ENCODE measurements at places on chromosomes 7 and 10.

GRCh38 chr10:119817991-119818888 lies 54.4 kb downstream of the MCMBP start:
- DNase-seq = peak; percentile 48

DNA sequence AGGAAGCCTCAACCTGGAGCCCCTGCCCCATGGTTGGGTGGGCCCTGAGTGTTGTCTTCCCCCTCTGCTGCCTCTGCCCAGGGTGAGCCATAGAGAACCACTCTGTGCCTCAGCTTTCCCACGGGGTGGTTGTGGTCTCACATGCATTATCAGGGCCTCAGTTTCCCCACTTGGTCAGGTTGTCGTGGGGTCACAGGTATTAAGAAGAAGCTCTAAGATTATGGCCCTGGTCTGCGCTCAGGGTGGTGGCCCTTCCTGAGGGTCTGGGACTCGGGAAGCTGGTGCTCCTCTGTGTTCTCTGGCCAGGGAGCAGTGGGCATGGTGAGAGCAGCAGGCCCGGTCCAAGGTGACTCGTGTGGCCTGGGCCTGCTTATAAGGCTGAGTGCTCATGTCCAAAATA lies 17.8 kb downstream of the LRRC27 start:
- DNase-seq = no peak

GRCh38 chr7:134829380-134829986 lies 50.0 kb downstream of the CALD1 start:
- no peak for DNase-seq

- DNase-seq = no peak
Measured at GRCh38 chr7:89283302-89283701, 487.8 kb upstream of the TEX47 start.

- no peak for DNase-seq
Measured at GRCh38 chr10:7199152-7199760, 211.6 kb downstream of the SFMBT2 start.

GRCh38 chr10:7953447-7953846 lies 101.0 kb upstream of the GATA3 start:
- DNase-seq = no peak

DNA sequence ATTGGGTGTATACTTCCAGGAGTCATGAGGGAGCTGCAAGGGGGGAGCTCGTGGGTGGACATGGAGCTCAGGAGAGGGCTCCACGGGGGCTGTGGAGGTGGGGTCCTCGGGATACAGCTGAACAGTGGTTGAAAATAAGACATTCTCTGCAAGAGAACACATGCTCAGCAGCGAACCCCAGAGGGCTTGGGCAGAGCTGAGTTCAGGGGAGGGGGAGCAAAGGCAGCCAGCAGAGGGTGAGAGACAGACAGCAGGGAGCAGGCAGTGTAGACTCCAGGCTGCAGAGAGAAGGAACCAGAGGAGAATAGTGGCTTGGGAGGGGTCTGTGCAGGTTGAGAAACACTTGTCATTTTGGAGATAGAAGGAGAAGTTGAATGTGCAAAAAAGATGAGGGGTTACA lies 73.0 kb upstream of the LRRC18 start:
- DNase-seq = no peak

- no peak for DNase-seq
Measured at GRCh38 chr7:139494835-139495579, 11.5 kb upstream of the KLRG2 start.

GRCh38 chr7:108460964-108461363 lies 4.7 kb upstream of the NRCAM start:
- DNase-seq = no peak

DNA sequence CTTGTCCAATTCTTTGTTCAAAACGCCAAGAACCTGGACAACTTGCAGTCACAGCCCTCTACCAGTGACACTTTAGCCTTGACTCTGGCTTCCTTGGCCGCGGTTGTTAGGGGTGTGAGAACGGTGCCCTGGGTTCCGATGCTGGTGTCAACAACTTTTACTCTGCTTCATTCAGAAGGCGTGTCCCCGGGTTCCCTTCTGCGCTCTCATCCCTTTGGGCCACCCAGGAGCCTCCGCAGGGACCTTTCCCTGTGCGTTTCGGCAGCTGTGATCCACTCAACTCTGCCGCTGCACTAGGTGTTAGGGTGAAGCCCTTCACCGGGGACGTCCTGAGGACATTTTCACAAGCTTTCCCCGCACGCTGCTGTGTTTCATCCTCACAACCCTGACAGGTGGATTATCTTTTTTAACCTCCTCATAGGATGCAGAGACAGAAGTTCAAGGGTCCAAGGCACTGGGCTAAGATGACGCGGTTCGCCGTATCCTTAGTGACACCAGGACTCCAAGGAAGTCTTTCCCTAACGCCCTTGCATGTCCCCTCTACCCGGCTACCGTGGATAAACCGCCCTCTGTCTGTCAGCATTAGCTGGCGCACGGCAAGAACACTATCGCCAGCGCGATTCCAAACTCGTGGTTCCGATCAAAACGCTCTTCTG lies 133.5 kb upstream of the SHH start:
- no peak for DNase-seq

- no peak for DNase-seq
Measured at GRCh38 chr7:106885652-106886051, 20.6 kb downstream of the PIK3CG start.

DNA sequence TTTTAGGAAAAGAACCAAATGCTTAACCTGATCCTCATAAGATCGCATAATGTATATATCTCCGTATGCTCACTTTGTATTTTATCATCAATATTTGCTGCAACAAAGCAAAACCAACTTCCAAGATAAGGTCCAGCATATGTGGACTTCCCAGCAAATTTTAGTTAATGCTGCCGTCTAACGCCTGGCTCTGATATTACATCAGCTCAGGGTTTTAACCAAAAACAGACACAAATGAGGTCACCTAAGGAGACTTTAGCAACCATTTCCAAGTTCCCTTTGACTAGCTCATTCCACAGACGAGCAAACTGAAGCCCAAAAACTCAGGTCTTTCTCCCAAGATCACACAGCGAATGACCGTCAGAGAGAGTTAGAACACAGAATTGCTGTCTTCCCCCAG lies 59.4 kb upstream of the UCN3 start:
- DNase-seq = peak; percentile 53

- DNase-seq = no peak
Measured at GRCh38 chr7:26675143-26675887, 189.1 kb downstream of the SKAP2 start.

GRCh38 chr10:115606086-115606485 lies 512.9 kb downstream of the ATRNL1 start:
- DNase-seq = no peak

GRCh38 chr7:37495574-37496184 lies 47.0 kb upstream of the ELMO1 start:
- DNase-seq = peak; percentile 10

GRCh38 chr10:12941966-12942365 lies 59.5 kb downstream of the CCDC3 start:
- DNase-seq = no peak

GRCh38 chr7:83271212-83272099 lies 108.8 kb upstream of the PCLO start:
- no peak for DNase-seq

GRCh38 chr7:130961128-130961601 lies 227.2 kb upstream of the KLF14 start:
- no peak for DNase-seq
